Cortex of kidney (tissue), 1 donor: ENCODE measurements at places on chromosomes 4 and X.

DNA sequence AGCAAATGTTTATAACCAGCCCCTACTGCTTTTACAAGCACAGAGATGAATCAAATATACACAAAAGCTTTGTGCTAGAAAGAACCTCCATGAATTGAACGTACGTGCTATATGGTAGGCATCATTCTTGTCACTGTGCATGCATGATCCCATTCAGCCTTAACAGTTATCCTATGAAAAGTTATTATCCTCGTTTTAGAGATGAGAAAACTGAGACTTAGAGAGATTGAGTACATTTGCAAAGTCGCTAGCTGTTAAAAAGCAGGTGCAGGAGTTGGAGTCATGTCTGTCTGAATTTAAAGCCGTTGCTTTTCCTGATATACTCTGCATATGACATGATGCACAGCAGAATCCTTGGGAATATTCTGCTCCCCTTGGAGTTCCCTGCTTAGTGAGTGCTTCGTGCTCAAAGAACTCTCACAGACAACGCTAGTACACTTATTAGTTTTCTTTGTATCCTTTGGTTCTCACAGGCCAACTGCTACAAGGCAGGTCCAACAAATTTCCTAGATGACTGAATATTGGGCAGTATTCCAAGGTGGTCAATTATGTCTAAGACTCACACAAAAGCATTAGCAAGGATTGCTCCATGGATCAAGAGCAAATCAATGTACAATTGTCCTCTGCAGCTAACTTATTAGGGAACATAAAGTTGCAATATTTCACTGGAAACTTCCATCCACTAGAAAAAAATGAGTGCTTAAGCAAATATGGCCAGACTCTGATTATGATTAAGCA, 42.8 kb upstream of the TRIM2 start:
- DNase-seq = no peak

GRCh38 chr4:116020141-116020722, 906.8 kb upstream of the NDST4 start:
- no peak for DNase-seq

GRCh38 chr4:41644288-41644914, 104.1 kb downstream of the PHOX2B start:
- DNase-seq = no peak

GRCh38 chr4:75477201-75477600, 37.0 kb downstream of the RCHY1 start:
- no peak for DNase-seq

GRCh38 chr4:163172647-163173046, 6.0 kb upstream of the NAF1 start:
- DNase-seq = no peak
